ENCODE measurements at places on chromosomes 13 and 19. TPM values are rescaled to one million over a fixed set of nuclear protein-coding genes. Genes with fewer than 3 reads are reported as not detected.

The STK24 gene
- 78.4 TPM for total RNA-seq

The ZNF578 gene
- total RNA-seq = 2.5 TPM

The ZNF723 gene
- not detected for total RNA-seq

The IGFL3 gene
- total RNA-seq = not detected

The SLC8A2 gene
- total RNA-seq = not detected

The SULT2B1 gene
- total RNA-seq = not detected

The C5AR2 gene
- total RNA-seq = 8.3 TPM

The ATF5 gene
- 14.2 TPM for total RNA-seq

The CACNG6 gene
- total RNA-seq = not detected

The FAM124A gene
- not detected for total RNA-seq

The ONECUT3 gene
- not detected for total RNA-seq

The NLRP4 gene
- not detected for total RNA-seq

GRCh38 chr19:1122972-1123363, 19.2 kb downstream of the GPX4 start:
- DNase-seq = no peak
- H3K36me3 ChIP-seq = peaks cover 73% of the 10 kb centered on the region
- no peak overlapping the region for H3K27ac ChIP-seq
- no peak overlapping the region for H3K4me3 ChIP-seq
- no peaks in the 10 kb centered on the region for H3K4me1 ChIP-seq

GRCh38 chr13:93101226-93101734, 125.3 kb upstream of the GPC6 start:
- no peaks in the 10 kb centered on the region for H3K27me3 ChIP-seq
- DNase-seq = no peak
- no peak overlapping the region for H3K27ac ChIP-seq
- H3K4me3 ChIP-seq = no peak overlapping the region
- no peaks in the 10 kb centered on the region for H3K36me3 ChIP-seq
- no peaks in the 10 kb centered on the region for H3K4me1 ChIP-seq

DNA sequence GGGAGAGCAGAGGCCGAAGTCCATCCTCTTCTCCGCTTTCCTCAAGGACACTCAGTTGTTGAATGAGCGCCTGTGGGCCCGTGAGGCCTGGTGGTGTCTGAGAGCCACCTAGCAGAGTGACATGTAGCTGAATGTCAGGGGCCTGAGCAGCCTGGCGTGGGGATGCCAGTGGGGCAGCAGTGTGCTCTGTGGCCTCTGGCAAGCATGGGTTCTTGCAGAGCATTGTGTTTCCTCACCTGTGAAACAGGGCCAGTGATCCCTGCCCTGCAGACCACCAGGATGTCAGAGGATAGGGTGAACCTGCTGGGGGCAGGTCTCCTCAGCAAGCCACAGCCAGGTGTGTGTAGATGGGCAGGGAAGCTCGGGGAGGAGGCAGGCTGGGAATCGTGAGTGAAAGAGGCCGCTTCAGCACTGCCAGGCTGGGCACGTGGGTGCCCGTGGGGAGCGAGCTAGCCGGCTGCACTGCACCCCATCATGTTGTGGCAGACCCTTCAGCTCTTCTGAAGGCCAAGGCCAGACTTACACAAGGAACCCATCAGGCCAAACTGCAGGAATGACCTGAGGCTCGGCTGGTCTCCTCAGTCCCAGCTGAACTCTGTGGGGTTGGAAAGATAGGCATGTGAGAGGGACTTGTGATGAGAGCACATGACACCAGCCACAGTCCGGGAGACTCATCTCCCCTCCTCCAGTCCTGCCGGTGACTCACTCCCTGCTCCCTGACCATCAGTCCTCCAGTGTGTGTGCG, 5.0 kb downstream of the PPP1R37 start:
- no peaks in the 10 kb centered on the region for H3K36me3 ChIP-seq
- no peak for DNase-seq
- H3K4me3 ChIP-seq = no peak overlapping the region
- H3K27ac ChIP-seq = no peak overlapping the region
- no peaks in the 10 kb centered on the region for H3K27me3 ChIP-seq

- H3K36me3 ChIP-seq = no peaks in the 10 kb centered on the region
- no peak for DNase-seq
- H3K27ac ChIP-seq = no peak overlapping the region
Observed at GRCh38 chr13:91141543-91142061, 205.9 kb upstream of the MIR17HG start.

GRCh38 chr19:8387688-8388611, 2.2 kb upstream of the RAB11B start:
- H3K4me3 ChIP-seq = no peak overlapping the region
- H3K36me3 ChIP-seq = no peaks in the 10 kb centered on the region
- peaks cover 29% of the 10 kb centered on the region for H3K4me1 ChIP-seq
- no peak overlapping the region for H3K27ac ChIP-seq

DNA sequence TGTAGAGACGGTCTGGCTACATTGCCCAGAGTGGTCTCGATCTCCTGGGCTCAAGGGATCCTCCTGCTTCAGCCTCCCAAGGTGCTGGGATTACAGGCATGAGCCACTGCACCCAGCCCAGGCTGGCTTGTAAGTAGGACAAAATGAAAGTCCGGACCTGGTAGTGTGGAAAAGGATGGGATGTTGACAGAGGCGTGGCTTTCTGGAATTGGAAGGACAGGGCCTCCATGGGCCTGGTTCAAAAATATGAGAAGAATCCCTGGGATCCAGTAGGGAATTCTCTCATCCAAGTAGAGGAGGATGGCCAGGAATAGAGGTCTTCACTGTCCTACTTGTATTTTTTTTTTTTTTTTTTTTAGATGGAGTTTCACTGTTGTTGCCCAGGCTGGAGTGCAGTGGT, 64.9 kb downstream of the TRPM4 start:
- H3K27me3 ChIP-seq = no peaks in the 10 kb centered on the region
- no peaks in the 10 kb centered on the region for H3K36me3 ChIP-seq
- no peak for DNase-seq
- no peak overlapping the region for H3K27ac ChIP-seq
- H3K4me3 ChIP-seq = no peak overlapping the region

DNA sequence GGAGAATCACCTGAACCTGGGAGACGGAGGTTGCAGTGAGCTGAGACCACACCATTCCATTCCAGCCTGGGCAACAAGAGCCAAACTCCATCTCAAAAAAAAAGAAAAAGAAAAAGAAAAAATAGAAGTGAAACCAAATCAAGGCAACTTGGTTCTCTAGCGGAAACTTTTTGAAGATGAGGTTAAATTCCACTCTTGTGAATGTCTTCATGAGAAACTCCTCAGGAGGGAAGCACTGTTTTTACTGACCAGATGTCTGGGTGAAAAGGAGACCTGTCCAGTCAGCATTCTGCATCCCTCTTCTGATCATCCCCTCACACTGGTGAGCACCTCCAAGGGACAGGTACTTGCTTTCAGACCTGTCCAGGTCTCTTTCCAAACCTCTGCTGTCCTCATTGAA, 15.8 kb downstream of the BRD4 start:
- peak overlapping the region; percentile 51 for H3K27ac ChIP-seq
- H3K36me3 ChIP-seq = no peaks in the 10 kb centered on the region
- H3K4me3 ChIP-seq = no peak overlapping the region
- DNase-seq = no peak
- no peaks in the 10 kb centered on the region for H3K27me3 ChIP-seq

- H3K27ac ChIP-seq = no peak overlapping the region
- no peak for DNase-seq
Observed at GRCh38 chr13:106151056-106151699, 384.3 kb downstream of the EFNB2 start.

GRCh38 chr19:13089857-13090507, 12.7 kb downstream of the LYL1 start:
- no peak overlapping the region for H3K4me3 ChIP-seq
- peaks cover 7% of the 10 kb centered on the region for H3K27me3 ChIP-seq
- no peaks in the 10 kb centered on the region for H3K36me3 ChIP-seq

DNA sequence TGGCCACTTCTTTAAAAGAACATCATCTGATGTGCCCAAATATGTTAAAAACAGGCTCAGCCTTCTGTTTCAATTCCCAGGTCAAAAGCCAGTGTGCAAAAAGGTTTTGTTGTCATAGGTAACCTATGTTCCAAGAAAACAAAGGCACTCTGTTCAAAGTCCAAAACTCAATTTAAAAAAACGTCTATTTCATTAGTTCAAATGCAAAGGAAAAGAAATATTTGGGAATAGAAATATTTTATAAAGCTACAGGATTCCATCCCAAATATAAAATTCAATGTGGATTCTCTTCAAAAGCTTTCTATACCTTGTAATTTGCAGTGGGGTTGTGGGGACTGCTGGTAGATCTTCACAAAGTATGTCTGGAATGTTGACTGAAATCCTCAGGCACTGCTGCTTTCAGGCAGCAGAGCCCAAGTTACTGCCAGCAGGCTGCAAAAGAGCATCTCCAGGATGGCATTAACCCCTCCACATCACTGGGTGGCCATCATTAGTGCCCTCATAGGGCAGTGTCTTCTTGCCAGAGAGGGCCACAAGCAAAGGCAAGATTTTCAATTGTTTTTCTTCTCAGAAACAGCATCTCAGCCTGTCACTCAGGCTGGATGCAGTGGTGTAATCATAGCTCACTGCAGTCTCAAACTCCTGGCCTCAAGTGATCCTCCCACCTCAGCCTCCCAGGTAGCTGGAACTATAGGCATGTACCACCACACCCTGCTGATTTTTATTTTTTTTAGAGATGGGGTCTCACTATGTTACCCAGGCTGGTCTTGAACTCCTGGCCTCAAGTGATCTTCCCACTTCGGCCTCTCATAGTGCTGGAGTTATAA, 22.8 kb upstream of the STK24 start:
- no peaks in the 10 kb centered on the region for H3K27me3 ChIP-seq
- H3K27ac ChIP-seq = no peak overlapping the region
- no peak for DNase-seq
- H3K4me1 ChIP-seq = no peaks in the 10 kb centered on the region
- H3K4me3 ChIP-seq = no peak overlapping the region
- no peaks in the 10 kb centered on the region for H3K36me3 ChIP-seq

DNA sequence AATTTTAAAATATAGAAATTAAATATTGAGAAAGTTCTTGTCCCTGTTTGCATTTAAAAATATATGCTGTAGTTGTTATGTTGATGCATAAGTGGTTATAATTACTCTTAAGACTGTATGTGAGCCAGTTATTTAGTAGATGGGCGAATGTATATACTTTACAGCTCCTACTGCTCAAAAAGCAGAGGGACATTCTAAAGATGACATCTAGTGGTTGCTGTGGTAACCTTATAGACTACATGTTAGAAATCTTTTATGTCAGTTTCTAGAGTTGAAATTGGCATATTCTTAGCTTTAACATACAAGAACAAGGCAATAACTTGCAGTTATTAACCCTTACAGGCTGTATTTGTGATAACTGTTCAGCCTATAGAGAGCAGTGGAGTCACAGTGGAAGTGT, 160.5 kb downstream of the OLFM4 start:
- no peak for DNase-seq
- no peak overlapping the region for H3K27ac ChIP-seq
- H3K4me3 ChIP-seq = no peak overlapping the region
- H3K27me3 ChIP-seq = no peaks in the 10 kb centered on the region
- no peaks in the 10 kb centered on the region for H3K4me1 ChIP-seq

DNA sequence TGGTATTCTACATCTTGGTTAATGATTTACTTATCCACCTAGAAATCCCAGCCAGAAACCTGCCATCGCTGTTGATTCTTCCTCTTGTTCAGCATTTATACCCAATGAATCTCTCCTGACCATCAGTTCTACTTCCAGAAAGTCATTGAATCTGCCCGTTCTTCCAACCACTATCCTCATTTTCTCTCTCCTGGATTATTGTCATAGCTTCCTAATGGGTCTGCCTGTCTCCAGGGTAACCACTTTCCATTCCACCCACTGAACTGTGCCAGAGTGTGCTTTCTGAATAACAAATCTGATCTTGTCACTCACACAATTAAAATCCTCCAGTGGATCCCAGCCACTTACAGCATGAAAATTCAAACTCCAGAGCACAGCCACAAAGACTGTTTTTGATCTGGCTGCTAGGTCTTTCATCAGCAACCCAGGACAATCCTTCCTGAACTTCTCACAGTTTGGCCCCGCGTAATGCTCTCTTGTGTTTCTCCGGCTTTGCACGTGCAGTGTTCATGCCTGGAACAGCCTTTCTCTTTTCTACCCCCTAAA, 330.6 kb downstream of the SPRY2 start:
- no peak overlapping the region for H3K4me3 ChIP-seq
- no peak overlapping the region for H3K27ac ChIP-seq
- H3K36me3 ChIP-seq = no peaks in the 10 kb centered on the region
- no peaks in the 10 kb centered on the region for H3K27me3 ChIP-seq

- H3K4me3 ChIP-seq = no peak overlapping the region
- no peaks in the 10 kb centered on the region for H3K36me3 ChIP-seq
- H3K27me3 ChIP-seq = no peaks in the 10 kb centered on the region
- no peak for DNase-seq
- no peaks in the 10 kb centered on the region for H3K4me1 ChIP-seq
- H3K27ac ChIP-seq = no peak overlapping the region
Observed at GRCh38 chr19:5247957-5248705, 92.5 kb downstream of the PTPRS start.

DNA sequence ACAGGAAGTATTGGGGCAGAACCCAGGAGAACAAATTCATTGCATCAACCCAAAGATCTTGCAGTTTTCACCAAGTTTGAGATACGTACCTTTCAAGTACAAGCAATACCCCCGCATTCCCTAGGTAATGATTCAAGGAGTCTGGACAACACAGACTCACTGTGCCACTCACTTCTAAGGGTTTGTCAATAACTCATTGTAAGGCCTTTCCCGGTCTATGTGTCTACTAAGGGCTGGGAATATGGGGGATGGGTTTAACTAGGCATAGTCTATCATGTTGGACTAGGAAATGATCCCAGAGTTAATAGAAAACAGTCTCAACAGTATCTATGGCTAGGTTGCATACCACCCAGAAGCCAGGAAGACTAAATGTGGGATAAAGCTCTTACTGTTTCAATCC, 8.3 kb upstream of the ITM2B start:
- DNase-seq = no peak
- H3K27ac ChIP-seq = no peak overlapping the region
- H3K36me3 ChIP-seq = no peaks in the 10 kb centered on the region

DNA sequence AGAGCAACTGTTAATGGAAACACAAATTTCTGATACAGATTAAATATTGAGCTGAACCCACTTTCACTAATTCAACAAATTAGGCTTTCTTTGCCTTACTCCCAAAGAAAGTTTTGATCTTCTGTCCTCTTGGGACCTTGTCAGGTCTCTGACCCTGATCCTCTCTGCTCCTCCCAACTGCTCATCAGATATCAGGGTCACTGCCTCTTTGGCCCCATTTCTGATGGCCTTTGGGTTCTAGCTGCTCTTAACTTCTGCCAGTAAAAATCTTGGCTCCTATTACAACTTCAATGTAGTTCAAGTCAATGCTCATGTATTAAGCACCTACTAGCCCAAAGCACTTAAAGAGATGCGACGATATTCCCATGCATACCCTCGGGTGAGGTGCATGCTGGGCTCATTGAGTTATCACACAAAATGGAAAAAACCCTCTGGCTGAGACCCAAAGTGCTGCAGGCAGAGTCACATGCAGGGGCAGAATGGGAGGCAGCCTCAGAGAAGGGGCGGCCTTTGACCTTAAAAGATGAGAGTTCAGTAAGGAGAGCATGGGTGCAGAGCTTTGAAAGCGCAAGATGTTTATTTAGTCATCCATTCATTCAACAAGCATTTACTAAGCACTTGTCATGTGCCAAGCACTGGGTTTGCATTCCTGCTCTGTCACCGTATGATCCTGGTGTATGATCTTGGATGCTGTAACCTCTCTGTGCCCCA, 183.4 kb downstream of the USP12 start:
- H3K4me3 ChIP-seq = no peak overlapping the region
- no peaks in the 10 kb centered on the region for H3K27me3 ChIP-seq
- no peaks in the 10 kb centered on the region for H3K4me1 ChIP-seq
- H3K27ac ChIP-seq = no peak overlapping the region
- H3K36me3 ChIP-seq = no peaks in the 10 kb centered on the region
- DNase-seq = no peak

Data from natural killer cell (primary cell).